ENCODE measurements at places on chromosomes 2 and 18.

- DNase-seq: no peak
These were observed 41.6 kb downstream of the RBBP8 start for GRCh38 chr18:22974707-22975106.

- no peak for DNase-seq
These were observed 763.4 kb upstream of the NRXN1 start for GRCh38 chr2:51795248-51795888.

DNA sequence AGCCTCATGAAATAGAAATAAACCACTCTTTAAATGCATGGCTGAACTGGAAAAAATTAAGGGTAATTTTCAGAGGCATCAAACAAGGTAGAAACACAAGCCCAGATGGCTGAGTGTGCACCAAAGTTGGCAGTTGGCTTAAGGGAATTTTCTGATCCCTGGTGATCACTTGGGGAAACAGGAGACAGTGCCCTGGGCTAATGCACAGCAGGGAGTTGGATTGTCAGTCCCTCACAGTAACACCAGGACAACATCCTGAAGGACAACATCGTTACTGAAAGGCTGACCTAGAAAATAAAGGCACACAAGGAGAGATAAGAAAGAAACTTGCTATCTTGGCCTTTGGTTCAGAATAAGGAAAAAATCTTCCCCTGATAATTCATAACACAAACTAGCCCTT is 417.0 kb downstream of the SLC4A3 start:
- DNase-seq: no peak

DNA sequence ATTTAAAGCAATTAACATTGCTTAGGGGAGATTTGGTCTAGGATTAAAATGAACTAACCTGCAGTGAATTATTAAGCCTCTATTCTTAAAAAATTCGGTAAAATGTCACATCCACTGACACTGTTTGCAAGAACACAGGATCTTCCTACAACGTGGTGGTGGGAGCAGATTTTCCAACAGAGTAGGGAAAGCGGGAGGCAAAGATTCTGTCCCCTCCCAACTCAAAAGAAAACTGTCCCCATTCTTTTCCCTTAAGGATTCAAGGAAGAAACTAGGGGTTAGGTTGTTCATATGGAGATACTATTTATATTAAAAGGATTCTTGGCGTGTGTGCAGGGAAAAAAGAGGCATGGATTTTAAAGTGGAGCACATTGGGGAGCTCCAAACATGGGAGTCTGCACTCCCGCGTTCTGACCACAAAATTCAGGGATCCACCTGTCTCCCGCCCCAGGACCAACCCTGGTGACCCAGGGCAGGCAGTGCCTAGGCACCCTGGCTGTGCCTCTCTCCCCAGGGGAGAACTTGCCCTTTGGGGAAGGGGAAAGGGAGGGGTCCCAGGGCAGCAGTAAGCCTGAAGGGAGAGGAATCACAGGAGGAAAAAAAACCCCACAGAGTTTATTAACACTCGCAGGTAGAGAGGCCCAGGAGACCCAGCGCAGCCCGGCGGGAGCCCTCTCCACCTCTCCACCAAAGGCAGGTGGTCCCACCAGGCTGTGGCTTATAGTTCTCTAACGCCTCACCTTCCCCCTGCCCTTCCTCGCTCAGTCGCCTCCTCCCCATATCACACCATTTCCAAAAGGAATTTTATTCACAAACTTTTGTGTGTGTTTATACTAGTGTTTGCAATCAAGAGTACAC is 2.3 kb downstream of the PTGR3 start:
- no peak for DNase-seq

DNA sequence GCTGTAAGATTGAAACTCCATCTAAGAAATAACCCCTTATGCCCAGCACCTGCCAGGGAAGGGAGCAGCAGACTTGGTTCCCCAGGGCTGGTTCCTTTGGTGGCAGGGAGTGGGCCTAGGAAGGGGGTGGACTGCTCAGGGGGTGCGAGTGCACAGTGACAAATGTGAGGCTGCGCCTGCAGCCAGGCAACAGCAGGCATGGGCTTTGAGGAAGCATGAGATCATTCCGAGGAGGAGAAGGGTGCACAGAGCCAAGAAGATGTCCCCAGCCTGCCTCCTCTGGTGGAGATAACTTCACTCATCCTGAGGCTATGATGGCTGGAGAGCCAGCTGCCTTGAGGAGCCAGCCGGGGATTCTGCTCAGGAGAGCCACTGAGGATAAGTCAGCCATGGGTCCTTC is 158.0 kb downstream of the CAPN13 start:
- no peak for DNase-seq

GRCh38 chr18:61917818-61918217 is 25.0 kb upstream of the RNF152 start:
- no peak for DNase-seq
